AG04450 (cell line): ENCODE measurements at places on chromosomes 12 and 14.

- peak; percentile 34 for DNase-seq
Measured at GRCh38 chr12:69639400-69640016, 28.8 kb upstream of the LRRC10 start.

GRCh38 chr12:49059299-49060171 lies 1.1 kb downstream of the KMT2D start:
- no peak for DNase-seq

DNA sequence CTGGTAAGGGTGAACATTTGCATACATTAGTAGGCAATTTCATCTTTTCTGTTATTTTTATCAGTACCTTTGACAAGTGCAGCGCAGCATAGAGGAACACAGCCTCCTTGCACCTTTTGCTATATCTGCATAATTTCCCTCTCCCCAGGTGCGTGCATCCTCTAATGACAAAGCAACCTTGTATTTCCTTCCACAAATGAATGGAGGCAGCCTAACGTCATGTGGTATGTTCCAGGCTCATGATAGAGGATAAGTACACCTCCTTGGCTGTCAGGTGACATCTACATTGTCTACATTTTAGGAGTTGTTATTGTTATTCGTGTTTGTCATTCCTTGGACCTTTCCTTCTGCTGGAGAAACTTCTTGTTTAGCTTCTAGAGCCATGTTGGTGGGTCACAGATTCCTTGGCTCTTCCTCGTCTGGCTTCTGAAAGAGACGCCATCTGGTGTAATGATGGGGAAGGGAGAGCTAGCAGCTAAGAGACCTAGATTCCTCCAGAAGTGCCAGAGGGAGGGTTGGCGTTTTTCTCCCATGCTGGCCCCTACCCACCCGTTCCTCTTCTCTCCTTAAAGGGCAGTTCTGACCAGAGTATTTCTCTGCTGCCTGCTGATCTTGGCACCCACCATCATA lies 37.0 kb downstream of the EVL start:
- no peak for DNase-seq

DNA sequence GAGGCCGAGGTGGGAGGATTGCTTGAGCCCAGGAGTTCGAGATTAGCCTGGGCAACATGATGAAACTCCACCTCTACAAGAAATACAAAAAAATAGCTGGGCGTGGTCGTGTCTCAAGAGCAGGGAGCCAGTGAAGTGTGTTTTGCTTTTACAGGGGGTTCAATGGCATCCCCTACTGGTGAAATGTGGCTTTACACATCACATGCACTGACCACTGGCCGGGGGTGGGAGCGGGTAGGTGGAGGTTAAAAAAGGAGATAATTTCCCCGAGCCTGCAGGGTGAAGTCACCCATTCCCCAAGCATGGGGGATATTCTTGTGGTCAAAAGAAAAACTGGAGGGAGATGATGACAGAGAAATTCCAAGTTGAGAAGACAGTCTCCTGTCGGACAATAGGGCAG lies 63.6 kb upstream of the PWP1 start:
- DNase-seq, result no peak

- no peak for DNase-seq
Measured at GRCh38 chr12:55965941-55966407, at the start of gene PMEL. Gene PMEL, minus strand, starts transcription at chr12:55966042. Its CDS starts 31 bp downstream, at chr12:55966011.

DNA sequence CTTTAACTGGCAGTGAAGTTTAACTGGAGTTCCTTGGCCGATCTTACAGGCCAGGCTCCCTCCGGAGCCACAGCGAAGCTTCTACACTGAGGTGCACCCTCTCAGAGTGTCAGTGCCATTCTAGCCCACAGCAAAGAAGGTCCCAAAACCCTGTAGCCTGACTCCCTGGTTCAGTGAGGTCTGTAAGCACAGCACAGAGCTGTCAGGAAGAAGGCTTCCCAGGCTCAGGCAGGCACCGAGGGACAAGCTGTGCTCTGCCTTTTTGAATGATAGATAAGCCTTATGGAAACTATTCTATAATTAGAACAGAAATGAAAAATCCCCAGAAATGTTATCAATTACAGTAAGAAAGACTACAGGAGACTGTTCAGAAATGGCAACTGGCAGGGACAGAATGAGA lies 40.2 kb downstream of the MOK start:
- no peak for DNase-seq

- DNase-seq, result peak; percentile 27
Measured at GRCh38 chr14:103198131-103199105, 75.2 kb downstream of the TNFAIP2 start.

- no peak for DNase-seq
Measured at GRCh38 chr14:94097091-94097490, 13.4 kb upstream of the IFI27 start.

DNA sequence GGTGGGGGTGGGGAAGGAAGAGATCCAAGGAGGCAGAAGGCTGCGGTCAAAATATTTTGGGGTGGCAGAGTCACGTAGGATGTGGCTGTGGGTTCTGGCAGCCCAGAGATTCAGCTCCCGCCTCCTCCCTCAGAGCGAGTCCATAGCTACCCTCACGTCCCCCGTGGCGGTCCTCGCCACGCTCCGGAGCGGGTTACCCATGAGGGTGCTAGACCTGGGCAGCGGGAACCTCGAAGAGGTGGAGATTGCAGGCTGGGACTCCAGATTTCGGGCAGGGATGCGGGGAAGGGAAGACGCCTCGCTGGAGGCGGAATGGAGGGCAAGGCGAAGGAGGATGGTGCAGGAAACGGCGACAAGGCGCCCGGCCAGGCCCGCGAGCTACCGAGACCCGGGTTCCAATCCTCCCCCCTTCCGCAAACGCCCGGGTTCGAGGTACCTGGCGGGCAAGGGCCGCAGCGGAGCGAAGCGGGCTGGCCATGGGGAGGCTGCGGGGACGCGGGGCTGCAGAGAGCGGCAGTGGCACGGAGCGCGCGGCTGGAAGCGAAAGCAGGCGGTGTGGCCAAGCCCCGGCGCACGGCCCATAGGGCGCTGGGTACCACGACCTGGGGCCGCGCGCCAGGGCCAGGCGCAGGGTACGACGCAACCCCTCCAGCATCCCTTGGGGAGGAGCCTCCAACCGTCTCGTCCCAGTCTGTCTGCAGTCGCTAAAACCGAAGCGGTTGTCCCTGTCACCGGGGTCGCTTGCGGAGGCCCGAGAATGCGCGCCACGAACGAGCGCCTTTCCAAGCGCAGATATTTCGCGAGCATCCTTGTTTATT lies 46.2 kb downstream of the BCAT1 start:
- no peak for DNase-seq

DNA sequence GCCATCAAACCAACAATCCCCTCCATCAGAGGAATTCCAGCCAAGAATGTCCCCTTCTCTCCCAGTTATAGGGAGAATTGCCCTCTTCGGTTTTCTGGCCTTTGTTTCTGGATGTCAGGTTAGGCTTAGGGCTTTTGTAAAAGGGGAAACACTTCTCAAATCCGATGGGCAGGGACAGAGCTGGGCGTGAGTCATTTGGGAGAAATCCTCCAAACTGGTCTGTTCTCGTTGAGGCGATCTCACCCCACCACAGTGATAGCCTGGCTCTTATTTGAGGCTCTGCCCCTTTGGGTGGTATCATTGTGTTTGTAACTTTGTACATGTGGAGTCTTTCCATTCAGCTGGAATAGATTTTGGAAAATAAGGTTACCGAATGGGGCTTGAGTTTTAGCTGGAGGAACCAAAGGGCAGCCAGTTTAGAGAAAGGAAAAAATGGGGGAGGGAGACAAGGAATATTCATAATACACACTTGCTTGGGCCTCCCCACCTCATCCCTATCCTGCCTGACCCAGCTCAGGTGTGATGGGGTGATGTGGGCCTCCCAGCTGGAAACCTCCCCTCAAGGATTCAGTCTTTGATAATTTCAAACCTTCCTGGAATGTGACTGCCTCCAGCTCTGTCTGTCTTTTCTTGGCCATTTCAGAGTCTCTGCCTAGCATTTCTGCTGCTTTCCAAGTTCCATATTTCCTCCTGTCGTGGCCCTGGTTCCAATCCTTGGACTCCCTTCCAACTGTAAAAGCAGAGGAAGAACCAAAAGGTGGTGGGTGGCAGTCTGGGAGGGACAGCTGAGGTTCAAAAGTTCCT lies 7.5 kb downstream of the HOXC4 start:
- no peak for DNase-seq

DNA sequence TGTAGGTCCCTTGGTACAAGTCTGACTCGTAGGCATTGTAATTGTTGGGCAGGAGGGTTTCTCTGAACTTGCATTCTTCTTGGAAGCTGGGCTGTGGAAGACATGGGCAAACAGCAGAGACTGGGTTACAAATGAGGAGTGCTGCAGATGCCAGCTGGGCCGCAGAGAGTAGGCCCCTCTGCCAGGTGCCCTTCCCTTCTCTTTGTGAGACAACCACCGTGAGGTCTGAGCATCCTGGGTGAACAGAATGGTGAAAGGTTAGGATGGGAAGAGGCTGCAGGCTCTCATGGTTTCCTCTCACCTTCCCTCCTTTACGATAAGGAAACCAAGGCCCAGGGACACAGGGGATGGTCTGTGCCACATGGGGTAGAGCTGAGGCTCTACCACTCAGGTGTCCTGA lies 11.3 kb downstream of the FGF6 start:
- no peak for DNase-seq

DNA sequence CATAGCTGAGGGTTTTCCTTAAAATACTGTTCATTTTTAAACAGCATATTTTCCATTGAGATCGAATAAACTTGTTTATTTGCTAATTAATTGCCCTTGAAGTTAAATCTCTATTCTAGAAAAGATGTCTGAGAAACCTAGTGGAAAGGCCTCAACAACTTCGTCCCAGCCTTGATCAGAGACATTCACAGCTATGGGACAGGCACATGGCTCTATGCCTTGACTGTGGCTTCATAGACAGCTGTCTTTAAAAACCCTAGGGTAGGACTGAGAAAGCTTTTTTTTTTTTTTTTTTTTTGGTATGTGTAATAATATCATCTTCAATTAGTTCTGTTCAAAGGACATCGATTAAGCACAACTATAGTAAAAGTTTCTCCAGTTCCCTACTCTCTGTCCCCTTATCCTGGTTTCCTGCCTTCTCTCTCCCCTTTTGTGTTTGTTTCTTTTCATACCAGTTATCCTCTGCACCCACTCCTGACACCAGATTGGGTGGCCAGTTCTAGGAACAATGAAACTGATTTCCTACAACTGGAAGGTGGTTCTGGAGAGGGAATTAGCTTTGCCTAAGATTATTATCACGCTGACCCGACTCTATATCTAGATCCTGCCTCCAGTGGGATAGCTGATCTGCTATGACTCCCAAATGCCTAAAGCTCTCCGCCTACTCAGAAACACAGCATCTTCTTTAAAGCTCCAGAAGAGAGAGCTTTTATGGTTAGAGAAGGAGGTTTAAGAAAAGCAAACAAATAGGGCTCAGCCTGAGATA lies 20.3 kb downstream of the SOCS2 start:
- DNase-seq, result no peak

GRCh38 chr14:72742838-72743195 lies 151.1 kb downstream of the DPF3 start:
- DNase-seq, result no peak

GRCh38 chr14:50523271-50524041 lies 8.9 kb downstream of the MAP4K5 start:
- DNase-seq, result no peak

DNA sequence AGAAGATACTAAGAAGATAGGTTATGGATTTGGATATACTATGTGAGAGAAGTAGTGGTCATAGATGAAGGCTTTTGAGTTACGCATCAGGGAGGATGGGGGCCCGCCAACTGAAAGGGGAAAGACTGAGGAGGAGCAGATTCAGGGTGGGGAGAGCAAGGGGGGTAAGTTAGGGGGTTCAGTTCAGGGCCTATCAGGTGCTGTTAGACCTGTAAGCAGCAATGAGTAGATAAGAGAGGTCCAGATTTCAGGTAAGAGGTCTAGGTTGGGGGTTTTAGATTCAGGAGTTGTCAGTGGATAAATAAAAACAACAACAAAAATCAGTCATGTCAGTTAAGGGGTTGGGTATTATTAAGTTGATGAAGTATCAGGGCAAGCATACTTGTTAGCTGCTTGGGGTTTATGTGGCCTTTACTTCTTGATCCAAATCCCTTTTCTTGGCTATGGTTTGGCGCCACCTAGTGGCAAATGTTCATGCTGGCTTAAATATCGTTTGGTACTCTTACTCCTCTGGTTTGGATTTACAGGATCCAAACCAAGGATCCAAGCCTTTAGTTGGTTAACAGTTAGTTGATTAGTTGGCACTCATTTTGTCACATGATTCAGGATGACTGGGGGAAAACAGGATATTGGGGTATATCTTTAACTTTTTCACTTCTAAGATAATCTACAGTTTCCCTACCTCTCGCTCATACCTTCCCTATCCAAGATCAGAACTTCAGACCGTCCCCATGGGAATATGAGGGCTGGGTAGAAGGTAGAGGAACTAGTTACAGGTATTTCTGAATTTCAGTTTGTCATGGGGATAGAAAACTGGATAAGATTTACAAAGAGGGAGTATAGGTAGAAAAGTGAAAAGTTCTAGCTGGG lies 65.1 kb downstream of the PCNX1 start:
- peak; percentile 82 for DNase-seq

GRCh38 chr12:42343721-42344120 lies 17.8 kb downstream of the PPHLN1 start:
- no peak for DNase-seq

DNA sequence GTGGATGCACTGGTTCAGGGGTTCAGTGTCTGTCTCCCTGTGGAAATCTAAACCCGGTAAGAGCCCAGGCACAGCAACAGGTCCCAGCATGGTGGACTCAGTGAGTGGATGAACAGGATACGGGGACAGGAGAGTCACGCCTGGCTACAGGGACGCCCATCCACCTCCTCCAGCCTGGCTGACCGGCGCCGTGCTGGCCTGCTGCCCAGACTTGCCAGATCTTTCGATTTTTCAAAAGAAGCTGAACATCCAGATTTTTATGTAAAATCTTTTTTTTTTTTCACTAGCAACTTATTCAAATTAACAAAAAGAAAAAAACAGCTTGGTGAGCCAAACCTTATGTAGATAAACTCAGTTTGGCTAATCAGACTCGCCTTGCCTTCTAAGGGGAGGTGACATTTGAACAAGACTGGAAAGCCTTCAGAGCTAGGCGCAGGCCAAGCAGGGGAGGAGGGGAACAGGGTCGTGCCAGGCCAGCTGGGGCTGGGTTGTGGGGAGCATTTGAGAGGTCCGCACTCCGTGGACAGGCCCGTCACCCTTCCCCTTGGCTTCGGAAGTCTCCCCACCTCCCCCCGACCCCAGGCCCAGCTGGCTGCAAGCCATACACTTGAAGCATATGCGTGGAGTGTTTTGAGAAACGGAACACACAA lies 87.8 kb upstream of the NCOR2 start:
- no peak for DNase-seq

DNA sequence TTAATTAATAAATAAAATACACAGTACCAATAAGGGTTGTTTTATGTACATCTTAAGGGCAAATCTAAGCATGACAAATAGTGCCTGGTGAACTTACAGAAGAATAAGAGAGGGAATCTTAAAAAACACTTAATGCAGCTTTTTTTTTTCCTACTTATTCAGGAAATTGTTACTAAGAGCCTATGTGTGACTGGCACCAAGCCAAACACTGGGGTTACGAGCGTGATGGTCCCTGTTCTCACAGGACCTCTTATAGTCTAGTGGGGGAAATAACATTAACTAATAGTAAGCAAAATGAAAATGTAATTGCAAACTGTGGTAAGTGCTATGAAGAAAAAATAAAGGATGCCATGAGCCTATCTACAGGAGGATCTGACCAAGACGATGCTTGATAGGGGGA lies 53.6 kb downstream of the RTN1 start:
- DNase-seq, result no peak

- DNase-seq, result no peak
Measured at GRCh38 chr12:100295764-100296555, 29.0 kb downstream of the SCYL2 start.

- DNase-seq, result no peak
Measured at GRCh38 chr14:31357279-31357678, 63.1 kb downstream of the HEATR5A start.

- DNase-seq, result no peak
Measured at GRCh38 chr12:79925492-79925891, 9.4 kb downstream of the PPP1R12A start.
